Activated naive CD4-positive, alpha-beta T cell treated with anti-CD3 and anti-CD28 coated beads, Interleukin-2, amount 10 ng/mL, durations not matched to agents 7 days and 5 days (primary cell): ENCODE measurements at places on chromosomes 2 and 18.

GRCh38 chr2:62940697-62941096, 109.9 kb upstream of the OTX1 start:
- no peak overlapping the region for H3K27ac ChIP-seq
- no peak overlapping the region for H3K4me3 ChIP-seq
- no peaks in the 10 kb centered on the region for H3K36me3 ChIP-seq
- no peaks in the 10 kb centered on the region for H3K4me1 ChIP-seq
- no peaks in the 10 kb centered on the region for H3K27me3 ChIP-seq

- H3K4me3 ChIP-seq: no peak overlapping the region
- H3K27me3 ChIP-seq: peaks cover 5% of the 10 kb centered on the region
- no peak overlapping the region for H3K27ac ChIP-seq
- H3K4me1 ChIP-seq: no peaks in the 10 kb centered on the region
These were observed 9.4 kb downstream of the ITGAV start for GRCh38 chr2:186599186-186599778.

DNA sequence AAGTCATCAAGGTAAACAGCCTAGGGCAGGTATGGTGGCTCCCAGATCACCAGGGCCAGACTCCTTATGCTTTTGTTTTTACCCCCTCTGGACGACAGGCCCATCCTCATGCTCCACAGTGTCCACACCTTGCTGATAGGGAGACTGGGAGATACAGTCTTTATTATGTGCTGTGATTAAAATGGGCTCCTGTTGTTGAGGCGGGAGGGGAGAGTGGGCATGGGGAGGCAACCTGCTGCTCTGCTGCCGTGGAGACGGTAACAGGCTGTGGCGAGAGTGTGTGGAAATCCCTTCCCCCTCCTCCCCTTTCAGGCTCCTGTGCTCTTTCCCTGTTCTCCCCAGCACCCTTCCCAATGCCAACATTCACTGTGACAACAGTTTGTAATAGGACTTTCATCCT, 38.2 kb upstream of the PNO1 start:
- no peak for DNase-seq
- no peak overlapping the region for H3K27ac ChIP-seq
- H3K4me3 ChIP-seq: no peak overlapping the region

DNA sequence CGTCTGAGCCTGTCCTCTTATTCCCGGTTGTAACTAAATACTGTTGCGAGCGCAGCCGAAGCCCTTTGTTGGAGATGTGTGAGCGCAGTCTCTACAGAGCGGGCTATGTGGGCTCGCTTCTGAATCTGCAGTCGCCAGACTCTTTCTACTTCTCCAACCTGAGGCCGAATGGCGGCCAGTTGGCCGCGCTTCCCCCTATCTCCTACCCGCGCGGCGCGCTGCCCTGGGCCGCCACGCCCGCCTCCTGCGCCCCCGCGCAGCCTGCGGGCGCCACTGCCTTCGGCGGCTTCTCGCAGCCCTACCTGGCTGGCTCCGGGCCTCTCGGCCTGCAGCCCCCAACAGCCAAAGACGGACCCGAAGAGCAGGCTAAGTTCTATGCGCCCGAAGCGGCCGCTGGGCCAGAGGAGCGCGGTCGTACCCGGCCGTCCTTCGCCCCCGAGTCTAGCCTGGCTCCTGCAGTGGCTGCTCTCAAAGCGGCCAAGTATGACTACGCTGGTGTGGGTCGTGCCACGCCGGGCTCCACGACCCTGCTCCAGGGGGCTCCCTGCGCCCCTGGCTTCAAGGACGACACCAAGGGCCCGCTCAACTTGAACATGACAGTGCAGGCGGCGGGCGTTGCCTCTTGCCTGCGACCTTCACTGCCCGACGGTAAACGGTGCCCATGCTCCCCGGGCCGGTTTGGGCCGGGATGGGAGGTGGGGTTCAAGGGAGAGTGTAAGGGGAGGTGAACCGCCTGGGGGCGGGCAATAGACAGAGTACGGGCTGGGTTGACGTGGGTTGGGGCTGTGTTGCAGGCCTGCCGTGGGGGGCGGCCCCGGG, at the start of gene HOXD12:
HOXD12 (plus strand) TSS at position 68 of the 819 bp plus-strand sequence; CDS start at position 75, 7 bp downstream.
- no peak within 1 kb of the TSS for H3K27ac ChIP-seq
- H3K4me1 ChIP-seq: peaks cover 19% of the 10 kb centered on the region
- H3K27me3 ChIP-seq: peaks cover 95% of the 10 kb centered on the region
- no peaks in the 10 kb centered on the region for H3K36me3 ChIP-seq

DNA sequence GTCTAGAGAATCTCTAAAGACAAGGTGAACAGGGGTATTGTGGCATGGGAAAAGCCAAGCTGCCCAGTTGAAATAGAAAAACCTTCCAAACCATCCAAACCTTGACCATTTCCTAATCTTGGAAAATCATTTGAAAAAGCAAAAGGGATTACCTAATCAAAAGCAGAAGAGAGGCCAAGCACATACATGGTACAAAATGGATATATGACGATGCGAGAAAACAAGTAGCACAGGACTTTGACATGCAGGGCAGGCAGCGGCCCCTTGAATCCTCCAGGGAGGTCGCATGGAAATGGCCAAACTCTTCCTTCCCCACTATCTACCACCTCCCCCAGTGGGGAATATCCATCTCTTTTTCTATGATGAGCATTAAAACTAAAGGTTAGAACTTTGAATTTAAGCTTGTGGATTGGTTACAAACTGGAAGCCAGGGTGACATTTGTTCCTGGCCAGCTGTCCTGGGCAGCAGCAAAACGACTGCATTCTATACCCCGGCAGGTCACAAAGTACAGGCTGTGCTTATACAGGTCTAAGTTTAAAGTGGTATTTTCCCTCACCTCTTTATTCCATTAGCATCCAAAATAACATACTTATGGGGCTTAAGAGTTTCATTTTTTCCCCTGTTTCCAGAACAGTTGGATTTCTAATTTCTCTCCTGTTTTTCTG, 24.7 kb downstream of the MYOM1 start:
- H3K4me3 ChIP-seq: no peak overlapping the region
- H3K36me3 ChIP-seq: no peaks in the 10 kb centered on the region
- peaks cover 9% of the 10 kb centered on the region for H3K27me3 ChIP-seq
- no peak overlapping the region for H3K27ac ChIP-seq
- DNase-seq: no peak

DNA sequence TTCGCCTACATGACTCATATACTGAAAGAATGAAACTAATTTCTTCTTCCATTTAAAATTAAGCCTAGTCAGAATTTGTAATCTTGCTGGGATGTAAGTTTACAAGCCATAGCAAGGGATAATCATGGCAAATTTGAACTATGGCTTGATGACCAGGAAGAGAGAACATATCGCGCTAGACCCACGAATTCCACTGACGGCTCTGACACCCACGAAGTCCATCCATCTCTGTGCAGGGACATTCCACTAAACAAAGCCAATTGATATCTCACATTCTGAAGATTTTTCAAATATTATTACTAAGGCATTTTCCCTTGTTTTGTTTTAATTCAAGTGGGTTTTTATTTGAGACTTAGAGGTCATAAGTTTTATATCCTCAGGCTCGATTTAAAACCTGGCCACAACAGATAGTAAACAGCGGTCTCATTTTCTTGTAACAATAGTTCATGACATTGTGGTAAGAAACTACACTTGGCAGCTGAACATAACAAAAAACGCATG, 113.0 kb downstream of the QPCT start:
- no peak for DNase-seq
- no peak overlapping the region for H3K27ac ChIP-seq
- peaks cover 4% of the 10 kb centered on the region for H3K27me3 ChIP-seq
- H3K36me3 ChIP-seq: peaks cover 14% of the 10 kb centered on the region

GRCh38 chr2:10297959-10298531, 4.7 kb upstream of the HPCAL1 start:
- no peak overlapping the region for H3K4me3 ChIP-seq
- peaks cover 2% of the 10 kb centered on the region for H3K36me3 ChIP-seq
- no peaks in the 10 kb centered on the region for H3K27me3 ChIP-seq
- DNase-seq: peak; percentile 69
- peak overlapping the region; percentile 70 for H3K27ac ChIP-seq
- peaks cover 50% of the 10 kb centered on the region for H3K4me1 ChIP-seq

DNA sequence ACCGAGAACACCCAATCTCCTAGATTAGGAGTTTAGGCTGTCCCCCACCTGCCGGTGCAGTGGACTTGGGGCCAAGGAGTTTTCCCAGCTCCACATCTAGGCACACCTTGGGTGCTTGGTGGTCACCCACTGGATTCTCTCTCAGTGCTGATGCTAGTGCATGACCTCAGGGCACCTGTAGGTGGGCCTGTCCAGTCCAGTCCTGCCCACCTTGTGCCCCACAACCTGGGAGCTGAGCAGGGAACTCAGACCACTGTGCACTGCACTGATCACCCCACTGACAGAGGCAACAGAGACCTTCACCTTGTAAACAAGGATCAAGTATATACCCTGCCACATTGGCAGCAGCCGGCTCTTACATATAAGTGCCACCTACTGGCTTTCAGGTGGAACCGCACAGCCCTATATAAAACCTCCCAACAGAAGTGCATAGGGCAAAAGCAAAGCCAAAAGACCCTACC, 12.7 kb upstream of the CDH19 start:
- no peak for DNase-seq
- H3K27me3 ChIP-seq: no peaks in the 10 kb centered on the region
- no peak overlapping the region for H3K27ac ChIP-seq
- H3K4me3 ChIP-seq: no peak overlapping the region

DNA sequence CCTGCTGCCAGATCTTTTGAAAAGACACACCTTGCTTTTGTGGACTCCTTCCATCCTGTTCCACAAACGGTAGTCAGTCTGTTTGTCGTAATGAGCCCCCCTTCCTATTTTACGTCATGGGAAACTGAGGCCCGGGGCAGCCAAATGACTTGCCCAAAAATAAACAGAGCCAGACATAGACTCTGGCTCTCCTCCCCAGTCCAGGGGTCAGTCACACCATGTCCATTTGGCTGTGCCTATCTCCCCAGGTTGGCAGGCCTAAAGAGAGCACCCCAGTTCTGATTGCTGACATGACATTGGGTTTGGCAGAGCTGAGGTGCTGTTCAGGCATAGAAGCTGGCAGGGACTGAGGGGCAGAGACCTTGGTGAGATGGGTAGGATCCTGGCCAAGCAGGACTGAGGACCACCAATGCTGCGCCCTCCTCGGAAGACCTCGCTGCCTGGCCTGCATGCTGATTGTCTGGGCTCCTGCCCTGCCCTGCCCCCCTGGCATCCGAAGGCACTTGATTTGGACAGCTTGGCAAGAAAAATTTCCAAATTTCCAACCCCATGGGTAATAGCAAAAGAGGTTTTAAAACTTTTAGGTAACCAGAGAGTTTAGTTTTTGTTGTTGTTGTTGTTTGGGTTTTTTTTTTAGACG, 335.4 kb downstream of the DYSF start:
- peaks cover 5% of the 10 kb centered on the region for H3K27me3 ChIP-seq
- DNase-seq: no peak
- H3K27ac ChIP-seq: no peak overlapping the region
- no peak overlapping the region for H3K4me3 ChIP-seq
- H3K36me3 ChIP-seq: no peaks in the 10 kb centered on the region
- no peaks in the 10 kb centered on the region for H3K4me1 ChIP-seq

DNA sequence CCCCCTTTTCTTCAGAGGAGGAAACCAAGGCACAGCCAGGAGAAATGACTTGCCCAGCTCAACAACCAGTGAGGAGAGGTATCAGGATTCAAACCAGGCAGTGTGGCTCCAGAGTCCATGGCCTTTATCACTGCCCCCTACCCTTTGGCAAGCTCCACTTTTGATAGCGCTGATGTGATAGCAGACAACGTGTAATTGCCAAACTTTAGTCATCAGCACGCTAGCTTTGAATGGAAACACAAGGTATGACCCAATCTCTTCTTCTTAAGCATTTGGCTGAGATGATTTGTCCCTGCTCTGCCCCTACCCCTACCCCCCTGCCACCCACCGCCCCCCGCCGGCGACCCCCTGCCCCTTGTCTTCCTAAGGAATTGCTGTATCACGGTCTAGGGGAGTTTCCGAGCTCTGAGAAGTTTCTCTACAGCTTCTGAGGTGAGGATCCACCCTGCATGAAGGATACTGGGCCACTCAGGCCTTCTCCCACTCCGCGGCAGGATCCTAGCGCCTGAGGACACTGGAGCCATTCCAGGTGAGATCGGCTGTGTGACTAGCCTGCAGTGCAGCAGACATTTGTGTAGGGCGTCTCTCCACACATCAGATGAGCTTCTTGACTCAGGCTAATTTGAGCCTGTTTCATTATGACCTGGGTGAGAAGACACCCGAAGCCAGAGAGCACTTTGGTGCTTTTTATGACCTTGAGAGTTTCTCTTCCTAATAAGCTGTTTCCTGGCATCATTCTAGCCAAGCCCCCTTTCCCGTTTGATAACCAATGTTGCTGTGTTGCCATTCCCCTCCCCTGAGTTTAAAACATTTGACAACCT, 75.1 kb upstream of the MAP4K4 start:
- no peak for DNase-seq
- peaks cover 7% of the 10 kb centered on the region for H3K36me3 ChIP-seq
- no peak overlapping the region for H3K4me3 ChIP-seq

- H3K36me3 ChIP-seq: no peaks in the 10 kb centered on the region
- no peak overlapping the region for H3K4me3 ChIP-seq
- H3K27ac ChIP-seq: no peak overlapping the region
- H3K27me3 ChIP-seq: peaks cover 4% of the 10 kb centered on the region
- DNase-seq: no peak
These were observed 68.5 kb upstream of the OSR1 start for GRCh38 chr2:19426941-19427340.

DNA sequence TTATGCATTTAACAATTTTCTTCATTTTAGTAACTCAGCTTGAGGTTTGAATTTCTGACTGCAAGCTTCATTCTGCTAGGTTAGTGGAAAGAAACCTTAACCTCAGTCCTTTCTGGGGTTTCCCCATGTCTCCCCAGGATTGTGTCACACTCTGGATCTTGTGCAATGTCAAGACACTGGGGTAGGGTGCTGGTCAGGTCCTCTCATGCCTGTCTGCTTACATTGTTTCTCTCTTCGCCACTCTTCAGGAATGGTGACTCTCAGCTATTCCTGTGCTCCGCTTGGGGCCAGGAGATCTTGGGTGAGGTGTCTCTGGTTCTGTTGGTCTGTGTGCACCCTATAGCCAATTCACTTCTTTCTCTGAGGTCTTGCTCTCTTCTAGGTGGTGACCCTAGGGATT, 23.9 kb downstream of the CTLA4 start:
- H3K27ac ChIP-seq: no peak overlapping the region
- peaks cover 39% of the 10 kb centered on the region for H3K4me1 ChIP-seq
- DNase-seq: no peak

DNA sequence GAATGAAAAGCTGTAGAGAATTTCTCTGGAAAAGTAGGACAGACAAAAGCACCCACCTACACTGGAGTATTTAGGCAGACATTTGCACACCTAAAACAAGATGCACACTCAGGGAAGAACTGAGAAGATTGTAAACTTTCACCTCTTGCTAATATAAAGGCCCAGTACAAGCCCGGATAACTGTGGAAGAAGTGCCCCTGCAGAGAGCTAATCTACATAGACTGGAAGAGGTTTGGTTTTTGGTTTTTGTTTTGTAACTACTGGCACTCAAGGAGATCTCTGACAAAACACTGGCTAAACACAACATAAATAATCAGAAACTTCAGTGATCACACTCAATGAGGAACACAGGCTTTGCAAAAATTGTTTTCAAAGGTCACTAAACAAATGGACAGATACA, 782.2 kb upstream of the SLC8A1 start:
- H3K4me3 ChIP-seq: no peak overlapping the region
- no peaks in the 10 kb centered on the region for H3K27me3 ChIP-seq
- no peak for DNase-seq

GRCh38 chr2:64273524-64274398, 129.5 kb upstream of the PELI1 start:
- H3K27me3 ChIP-seq: no peaks in the 10 kb centered on the region
- no peaks in the 10 kb centered on the region for H3K36me3 ChIP-seq
- no peak for DNase-seq
- H3K4me3 ChIP-seq: no peak overlapping the region
- H3K4me1 ChIP-seq: peaks cover 20% of the 10 kb centered on the region
- no peak overlapping the region for H3K27ac ChIP-seq

- no peak overlapping the region for H3K4me3 ChIP-seq
- no peaks in the 10 kb centered on the region for H3K36me3 ChIP-seq
- DNase-seq: no peak
- H3K27ac ChIP-seq: no peak overlapping the region
These were observed 246.7 kb upstream of the EPHA4 start for GRCh38 chr2:221818616-221819320.
